Astrocyte of the spinal cord (primary cell): ENCODE measurements at places on chromosomes 5 and 9.

GRCh38 chr5:127019928-127020327 lies 10.4 kb downstream of the MARCHF3 start:
- no peak for DNase-seq

DNA sequence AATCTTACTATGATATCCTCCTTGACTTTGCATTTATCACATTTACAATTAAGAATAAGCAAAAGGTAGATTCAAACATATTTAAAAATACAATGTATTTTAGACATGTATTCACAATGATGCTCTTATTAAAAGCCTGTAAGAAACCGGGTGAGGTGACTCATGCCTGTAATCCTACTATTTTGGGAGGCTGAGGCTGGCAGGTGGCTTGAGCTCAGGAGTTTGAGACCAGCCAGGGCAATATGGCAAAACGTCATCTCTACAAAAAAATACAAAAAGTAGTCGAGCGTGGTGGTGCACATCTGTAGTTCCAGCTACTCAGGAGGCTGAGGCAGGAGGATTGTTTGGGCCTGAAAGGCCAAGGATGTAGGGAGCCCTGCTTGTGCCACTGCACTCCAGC lies 618.4 kb downstream of the CDH18 start:
- no peak for DNase-seq

DNA sequence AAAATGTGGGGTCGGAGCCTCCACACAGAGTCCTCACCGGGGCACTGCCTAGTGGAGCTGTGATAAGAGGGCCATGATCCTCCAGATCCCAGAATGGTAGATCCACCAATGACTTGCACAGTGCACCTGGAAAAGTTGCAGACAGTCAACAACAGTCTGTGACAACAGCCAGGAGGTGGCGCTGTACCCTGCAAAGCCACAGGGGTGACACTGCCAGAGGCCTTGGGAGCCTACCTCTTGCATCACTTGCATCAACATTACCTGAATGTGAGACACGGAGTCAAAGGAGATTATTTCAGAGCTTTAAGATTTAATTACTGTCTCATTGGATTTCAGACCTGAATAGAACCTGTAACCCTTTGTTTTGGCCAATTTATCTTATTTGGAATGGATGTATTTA lies 614.1 kb upstream of the CDH9 start:
- no peak for DNase-seq

GRCh38 chr9:21381448-21382339 lies 3.5 kb downstream of the IFNA2 start:
- DNase-seq: no peak

GRCh38 chr5:172542651-172543131 lies 88.4 kb upstream of the SH3PXD2B start:
- no peak for DNase-seq

DNA sequence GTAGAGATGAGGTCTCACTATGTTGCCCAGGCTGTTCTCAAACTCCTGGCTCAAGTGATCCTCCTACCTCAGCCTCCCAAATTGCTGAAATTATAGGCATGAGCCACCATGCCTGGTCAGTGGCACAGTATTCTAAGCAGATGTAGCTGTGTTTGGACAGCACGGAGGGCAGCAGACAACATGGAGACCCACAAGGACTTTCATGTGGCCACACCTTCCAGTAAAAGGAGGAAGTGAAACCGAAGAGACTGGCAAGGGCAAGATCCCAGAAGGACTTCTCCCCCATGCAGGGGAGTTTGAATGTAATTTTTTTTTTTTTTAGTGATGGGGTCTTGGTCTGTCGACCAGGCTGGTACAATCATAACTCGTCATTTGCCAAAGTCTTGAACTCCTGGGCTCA lies 172.2 kb downstream of the TRPM3 start:
- no peak for DNase-seq
